ENCODE measurements at places on chromosomes 12 and 14.

- no peak for DNase-seq
These were observed 1194.7 kb downstream of the GALC start for GRCh38 chr14:86798330-86798729.

- DNase-seq, result no peak
These were observed 5.9 kb downstream of the DGLUCY start for GRCh38 chr14:91119556-91120311.

GRCh38 chr12:105220150-105220928 is 15.6 kb downstream of the APPL2 start:
- DNase-seq, result no peak

DNA sequence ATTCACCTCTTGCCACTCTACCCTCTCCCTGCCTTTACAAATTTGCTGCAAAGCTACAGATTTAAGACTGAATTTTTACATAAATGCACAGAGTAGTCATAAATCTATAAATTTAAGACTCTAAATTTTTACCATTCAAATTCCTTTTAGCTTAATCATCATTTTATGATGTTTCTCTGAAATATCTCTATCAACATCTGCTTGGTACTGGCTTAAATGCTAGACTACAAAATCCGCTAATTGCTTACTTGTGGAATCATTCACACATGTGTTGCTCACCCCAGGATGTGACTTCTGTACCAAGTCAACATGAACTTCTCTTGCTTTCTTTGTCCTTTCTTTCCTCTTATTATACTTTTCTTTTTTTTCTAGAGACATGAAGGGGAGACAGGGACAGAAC is 109.2 kb downstream of the GALC start:
- no peak for DNase-seq

- no peak for DNase-seq
These were observed 19.7 kb downstream of the CORO1C start for GRCh38 chr12:108711489-108712164.

DNA sequence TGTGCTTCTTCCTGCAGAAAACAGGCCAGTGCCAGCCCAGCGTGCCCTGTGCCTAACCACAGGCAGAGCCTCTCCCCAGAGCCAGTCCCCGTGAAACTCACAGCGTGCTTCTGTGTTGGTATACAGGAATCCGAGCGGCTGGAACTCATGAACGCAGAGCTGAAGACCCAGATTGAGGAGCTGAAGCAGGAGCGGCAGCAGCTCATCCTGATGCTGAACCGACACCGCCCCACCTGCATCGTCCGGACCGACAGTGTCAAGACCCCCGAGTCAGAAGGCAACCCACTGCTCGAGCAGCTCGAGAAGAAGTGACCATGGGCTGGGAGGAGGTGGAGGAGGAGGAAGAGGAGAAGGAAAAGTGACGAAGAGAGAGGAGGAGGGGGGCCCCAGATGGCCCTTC is 41.3 kb downstream of the JDP2 start:
- no peak for DNase-seq

GRCh38 chr14:33686218-33686617 is 264.7 kb downstream of the EGLN3 start:
- no peak for DNase-seq

- no peak for DNase-seq
These were observed 45.4 kb downstream of the PSMA6 start for GRCh38 chr14:35337269-35338255.

DNA sequence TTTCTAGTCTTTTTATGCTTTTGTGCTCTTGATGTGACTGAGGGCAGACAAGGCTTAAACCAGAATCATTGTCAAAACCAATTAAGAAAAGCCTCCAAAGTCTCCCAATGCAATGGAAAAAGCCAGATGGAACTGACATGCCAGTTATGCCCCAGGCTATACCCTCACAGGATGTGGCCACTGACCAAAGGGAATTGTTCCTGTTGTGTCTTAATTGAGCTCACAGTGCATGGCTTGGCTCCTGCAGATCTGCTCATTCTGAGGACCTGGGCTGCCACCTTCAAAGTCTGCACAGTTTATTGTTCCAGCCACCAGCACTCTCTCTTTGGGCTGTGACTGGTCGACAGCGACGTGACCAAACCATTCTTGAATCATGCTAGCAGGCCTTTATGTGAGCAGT is 17.1 kb upstream of the BICD1 start:
- no peak for DNase-seq

GRCh38 chr14:89660166-89660565 is 243.1 kb upstream of the FOXN3 start:
- DNase-seq, result no peak

- no peak for DNase-seq
These were observed 1.6 kb upstream of the NR4A1 start for GRCh38 chr12:52049688-52050087.

GRCh38 chr14:42391146-42391834 is 784.6 kb downstream of the LRFN5 start:
- no peak for DNase-seq

GRCh38 chr14:22200977-22201605 is 387.9 kb downstream of the DAD1 start:
- no peak for DNase-seq

DNA sequence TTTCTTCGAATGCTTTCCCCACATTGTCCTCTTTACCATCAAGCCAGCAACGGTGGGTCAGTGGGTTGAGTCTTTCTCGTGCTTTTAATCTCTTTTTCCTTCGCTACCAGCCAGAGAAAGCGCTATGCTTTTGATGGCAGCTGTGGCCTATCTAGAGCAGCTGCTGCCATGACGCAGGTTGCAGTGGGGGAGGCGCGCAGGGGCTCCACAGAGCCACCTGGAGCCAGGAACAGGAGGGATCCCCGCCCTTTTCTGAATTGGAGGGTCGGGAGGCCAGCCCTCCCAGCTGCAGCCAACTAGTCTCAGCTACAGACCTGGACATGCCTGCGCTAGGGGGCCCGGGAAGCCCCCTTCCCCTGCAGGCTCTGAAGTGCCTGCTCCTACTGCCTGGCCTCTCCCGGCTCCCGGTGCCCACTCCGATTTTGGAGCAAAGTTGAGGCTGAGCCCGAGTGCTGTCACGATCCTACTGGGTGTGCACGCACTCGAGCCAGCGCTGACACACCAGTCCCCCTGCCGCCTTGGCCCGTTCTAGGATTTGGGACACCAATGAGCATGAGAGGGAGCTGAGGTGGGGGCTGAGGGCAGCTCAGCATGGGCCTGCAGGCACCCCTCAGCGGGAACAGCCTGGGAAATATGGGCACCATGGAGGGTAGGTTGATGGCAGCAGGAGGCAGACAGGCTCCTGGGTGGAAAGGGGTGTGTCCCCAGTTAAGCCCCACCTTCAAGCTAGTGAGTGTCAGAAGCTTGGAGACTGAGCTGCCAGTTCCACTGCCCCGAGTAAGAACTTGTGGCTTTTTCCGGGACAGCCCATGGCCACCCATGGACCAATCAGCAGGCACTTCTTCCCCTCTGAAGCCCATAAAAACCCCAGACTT is 784.2 kb downstream of the SLC6A15 start:
- no peak for DNase-seq

- no peak for DNase-seq
These were observed 8.4 kb upstream of the PPP4R4 start for GRCh38 chr14:94165744-94166143.

DNA sequence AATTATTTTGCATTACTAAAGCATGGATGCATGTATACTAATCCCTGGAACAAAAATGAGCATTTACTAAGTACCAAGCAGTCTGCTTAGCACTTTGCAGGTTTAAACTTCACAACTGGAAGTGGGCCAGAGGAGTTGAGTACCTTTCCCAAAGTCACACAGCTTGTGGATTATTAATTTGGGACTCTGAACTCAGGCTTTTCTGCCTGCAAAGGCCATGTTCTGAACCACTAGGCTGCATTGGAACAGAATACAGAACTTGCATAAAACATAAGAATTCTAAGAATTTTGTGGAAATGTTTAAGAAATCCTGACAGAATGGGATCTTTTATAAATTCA is 132.9 kb upstream of the AMIGO2 start:
- DNase-seq, result no peak

DNA sequence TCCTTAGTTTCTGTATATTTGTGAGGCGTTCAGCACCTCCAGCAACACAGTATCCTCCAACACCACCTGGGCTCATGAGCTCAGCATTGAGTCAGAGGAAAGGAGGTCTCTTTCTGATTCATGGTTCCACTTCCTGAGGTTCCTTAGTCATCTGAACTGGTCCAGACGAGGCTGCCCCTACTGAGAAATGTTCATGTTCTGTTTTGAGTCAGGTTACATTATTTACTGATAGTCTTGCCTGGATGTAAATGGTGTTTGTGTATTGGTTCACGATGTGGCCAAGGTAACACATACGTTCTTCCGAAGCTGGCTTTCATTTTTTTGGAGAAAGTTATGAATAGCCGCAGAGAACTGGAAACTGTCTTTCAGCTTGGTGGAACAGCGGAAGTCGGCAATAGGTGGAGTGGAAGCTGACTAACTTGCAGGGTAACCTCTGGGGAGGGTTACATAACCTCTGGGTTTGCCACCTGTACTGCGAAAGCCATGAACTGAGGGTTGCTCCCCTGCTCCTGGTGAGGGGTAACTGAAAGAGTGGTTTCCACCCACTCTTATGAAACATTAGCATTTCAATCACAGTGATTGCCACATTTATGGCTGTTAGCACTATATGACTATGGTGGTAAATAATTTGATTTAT is 42.2 kb upstream of the MANSC4 start:
- peak; percentile 55 for DNase-seq

DNA sequence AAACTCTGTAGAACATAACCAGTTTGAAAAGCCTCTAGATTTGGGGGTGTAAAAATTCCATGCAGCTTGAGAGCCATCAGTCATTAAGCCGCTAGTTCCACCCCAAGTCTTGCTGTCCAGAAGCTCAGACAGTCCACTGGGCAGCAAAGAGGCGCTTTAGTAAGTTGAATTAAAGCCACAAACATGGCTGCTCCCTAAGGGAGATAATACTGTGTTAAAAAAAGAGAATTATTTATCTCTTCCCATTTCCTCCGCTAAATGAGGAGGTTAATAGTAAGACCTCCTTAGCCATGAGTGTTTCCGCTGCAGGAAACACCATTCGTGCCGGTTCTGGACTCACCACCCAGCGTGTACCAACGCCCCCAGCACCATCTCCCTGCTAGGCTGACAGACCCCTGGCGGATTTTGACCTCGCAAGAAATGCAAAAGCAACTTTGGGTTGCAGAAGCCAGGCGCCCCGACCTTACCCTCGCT is 536 bp downstream of the TM7SF3 start:
- no peak for DNase-seq

DNA sequence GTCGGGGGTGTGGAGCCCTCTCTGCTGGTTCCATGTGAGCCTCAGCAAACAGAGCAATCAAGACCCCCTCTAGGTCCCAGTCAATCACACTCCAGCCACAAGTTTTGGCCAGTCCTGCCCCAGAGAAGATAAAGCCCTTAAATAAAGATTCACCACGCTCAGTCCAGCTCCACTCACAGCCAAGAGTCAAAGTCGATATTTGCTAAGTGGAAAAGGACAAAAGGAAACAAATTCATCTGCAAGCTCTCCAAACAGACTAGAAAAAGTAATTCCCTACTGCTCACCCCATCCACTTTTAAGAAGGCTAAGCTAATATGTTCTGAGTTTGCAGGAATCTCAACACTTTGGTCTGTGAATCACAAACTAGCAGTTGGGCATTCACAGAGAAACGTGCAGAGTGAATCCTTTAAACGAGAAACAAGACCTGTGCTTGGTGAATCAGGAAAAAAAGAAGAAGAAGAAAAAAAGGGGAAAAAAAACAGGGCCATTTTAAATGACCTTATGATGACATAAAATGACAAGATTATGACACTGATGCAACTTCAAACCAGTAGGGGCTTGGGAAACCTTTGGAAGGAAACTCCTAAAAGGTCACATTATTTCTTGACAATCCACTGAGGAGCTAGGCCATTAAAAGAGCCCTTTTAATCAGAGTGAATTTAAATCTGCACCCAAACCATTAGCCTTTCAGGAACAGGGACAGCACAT is 41.8 kb upstream of the FOXN3 start:
- no peak for DNase-seq

DNA sequence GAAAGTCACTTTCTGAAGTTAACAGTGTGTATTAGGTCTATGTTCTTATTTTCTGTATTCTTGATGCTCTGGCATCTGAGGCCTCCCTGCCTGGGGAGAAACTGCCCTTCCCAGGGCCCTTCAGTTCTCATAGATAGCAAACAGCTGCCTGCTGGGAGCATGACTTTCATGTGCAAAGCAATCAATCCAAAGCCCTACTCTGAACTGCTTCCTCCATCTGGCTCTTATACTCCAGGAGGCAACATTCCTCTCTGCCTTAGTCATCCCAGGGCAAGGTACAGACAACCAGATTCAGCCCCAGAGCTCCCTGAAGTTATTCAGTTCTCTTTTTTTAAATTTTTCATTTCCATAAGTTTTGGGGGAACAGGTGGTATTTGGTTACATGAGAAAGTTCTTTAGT is 41.7 kb upstream of the RIN3 start:
- DNase-seq, result no peak

GRCh38 chr14:51547260-51547659 is 104.5 kb upstream of the FRMD6 start:
- no peak for DNase-seq

Measured in activated CD4-positive, CD25-positive, alpha-beta regulatory T cell treated with anti-CD3 and anti-CD28 coated beads, Interleukin-2, amount 50 U/mL, for 72 hours (primary cell).